SK-N-SH treated with all-trans-retinoic acid at 6 μM for 48 hours (cell line): ENCODE measurements at places on chromosomes 11 and 22.

DNA sequence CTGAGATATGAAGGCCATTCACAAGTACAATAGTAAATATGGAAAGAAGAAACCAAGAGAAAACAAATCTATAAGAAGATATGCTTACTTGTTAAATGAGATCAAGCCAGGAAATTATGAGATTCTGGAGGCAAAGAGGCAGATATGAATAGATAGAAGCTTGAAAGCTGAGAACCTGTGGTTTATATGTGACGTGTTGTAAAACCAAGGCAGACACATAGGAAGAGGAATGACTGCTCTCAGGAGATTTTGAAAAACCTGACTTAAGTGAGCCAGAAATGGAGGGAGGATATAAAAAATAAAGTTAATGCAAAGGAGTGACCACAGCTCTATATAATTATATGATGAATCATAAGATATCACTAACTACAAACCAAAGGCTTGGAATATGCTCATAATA, 1160.5 kb upstream of the CNTN5 start:
- no peak for ATAC-seq

GRCh38 chr11:47924184-47924691, 56.1 kb upstream of the PTPRJ start:
- peak; percentile 66 for ATAC-seq

DNA sequence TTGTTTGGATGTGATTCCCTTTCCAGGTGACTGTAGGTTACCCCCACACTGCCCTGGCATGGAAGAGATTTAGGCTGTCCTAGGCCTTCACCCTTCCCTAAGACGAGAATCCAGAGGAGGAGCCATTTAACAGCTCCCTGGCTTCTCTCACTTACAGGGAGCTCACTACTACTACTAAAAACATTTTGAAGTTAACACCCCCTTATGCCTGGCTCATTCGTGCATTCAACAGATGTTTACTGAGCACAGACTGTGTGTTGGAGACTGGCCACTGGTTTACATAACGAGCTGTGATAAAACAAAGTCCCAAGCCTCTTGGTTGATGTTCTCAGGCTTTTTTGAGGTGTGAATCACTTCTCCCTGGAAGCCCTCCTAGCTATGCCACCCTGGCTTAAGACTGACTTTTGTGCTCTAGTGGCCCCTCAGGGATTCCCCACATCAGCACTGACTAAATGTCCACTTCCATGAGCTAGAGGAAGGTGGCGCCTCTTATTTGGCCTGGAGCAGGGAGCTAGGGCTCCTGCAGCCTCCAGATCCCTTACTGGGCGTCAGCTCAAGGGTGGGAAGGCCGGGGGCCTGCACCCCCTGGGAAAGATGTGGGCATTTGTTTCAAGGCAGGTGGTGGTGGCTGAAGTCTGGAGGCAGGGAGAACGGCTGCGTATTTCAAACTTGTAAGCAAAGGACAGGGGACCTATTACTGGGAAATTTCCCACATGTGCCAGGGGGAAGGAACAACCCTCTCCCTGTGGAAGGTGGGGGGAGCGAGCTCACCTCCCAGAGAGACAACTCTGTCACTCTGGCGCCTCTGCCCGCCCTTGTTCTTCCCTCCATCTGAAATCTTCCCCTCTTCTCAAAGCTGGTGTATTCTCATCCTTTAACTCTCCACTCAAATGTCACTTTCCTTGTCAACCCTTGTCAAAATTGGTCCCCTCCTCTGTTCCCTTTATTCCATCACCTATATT, 19.4 kb upstream of the MALAT1 start:
- peak; percentile 63 for ATAC-seq

- ATAC-seq = no peak
Measured at GRCh38 chr11:122705396-122705795, 49.9 kb downstream of the UBASH3B start.
